ENCODE measurements at places on chromosomes 11 and 22.

DNA sequence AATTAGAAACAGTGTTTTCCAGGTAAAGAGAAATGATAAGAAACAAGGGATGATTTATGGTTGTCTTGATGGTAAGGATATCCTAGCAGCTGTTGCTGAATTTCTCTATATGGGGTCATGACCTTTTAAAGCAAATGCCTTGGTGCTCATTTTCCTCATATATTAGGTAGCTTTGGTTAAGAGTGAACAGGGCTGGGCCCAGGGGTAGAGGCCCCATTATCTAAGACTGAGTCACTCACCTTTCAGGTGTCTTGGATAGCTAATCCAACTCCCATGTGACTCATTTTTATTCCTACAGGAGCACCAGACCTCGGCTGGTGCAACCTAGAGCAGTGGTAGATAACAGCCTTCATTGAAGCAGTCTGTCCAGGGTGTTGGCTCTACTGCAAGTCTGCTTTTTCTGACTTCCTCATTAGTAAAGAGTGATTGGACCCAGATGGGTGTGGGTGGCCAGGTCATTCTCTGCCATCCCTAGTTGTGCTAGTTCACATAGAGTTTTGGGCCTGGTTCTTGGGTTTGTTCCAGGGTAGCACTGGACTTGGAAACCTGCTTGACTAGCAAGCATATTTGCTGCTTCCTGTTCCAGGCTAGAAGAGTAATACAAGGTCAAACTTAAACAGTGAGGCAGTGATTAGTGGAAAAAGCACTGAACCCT is 37.4 kb downstream of the CTNND1 start:
- no peak for DNase-seq

- no peak for DNase-seq
These were observed 132.6 kb upstream of the SERPIND1 start for GRCh38 chr22:20641198-20641892.

GRCh38 chr11:111944651-111945051 is 7.5 kb downstream of the DIXDC1 start:
- no peak for DNase-seq

GRCh38 chr11:62383822-62384221 is 35.0 kb upstream of the SCGB1A1 start:
- DNase-seq, result no peak

- DNase-seq, result no peak
These were observed 68.0 kb downstream of the PGR start for GRCh38 chr11:101061606-101062005.

- no peak for DNase-seq
These were observed 13.3 kb downstream of the GVQW3 start for GRCh38 chr11:76394411-76394810.

GRCh38 chr11:19321351-19321750 is 80.6 kb upstream of the E2F8 start:
- no peak for DNase-seq
